ENCODE measurements at places on chromosomes 4 and X.

DNA sequence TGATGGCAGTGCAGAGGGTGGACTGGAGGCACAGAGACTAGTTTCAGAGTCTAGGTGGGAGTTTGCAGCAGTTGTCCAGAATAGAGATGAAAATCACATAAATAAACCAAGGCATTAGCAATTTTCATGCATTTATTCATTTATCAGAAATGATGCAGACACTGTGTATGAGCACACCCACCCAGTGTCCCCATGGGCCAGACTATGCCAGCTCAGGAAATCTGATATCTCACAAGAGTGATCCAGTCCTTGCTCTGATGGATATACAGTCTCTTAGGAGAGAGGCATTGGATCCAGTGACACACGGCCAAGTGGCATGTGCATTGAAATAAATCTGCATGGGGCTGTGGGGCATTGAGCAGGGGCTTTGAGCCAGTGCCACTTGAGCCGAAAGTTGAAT lies 228.2 kb downstream of the FRMPD4 start:
- DNase-seq: no peak

DNA sequence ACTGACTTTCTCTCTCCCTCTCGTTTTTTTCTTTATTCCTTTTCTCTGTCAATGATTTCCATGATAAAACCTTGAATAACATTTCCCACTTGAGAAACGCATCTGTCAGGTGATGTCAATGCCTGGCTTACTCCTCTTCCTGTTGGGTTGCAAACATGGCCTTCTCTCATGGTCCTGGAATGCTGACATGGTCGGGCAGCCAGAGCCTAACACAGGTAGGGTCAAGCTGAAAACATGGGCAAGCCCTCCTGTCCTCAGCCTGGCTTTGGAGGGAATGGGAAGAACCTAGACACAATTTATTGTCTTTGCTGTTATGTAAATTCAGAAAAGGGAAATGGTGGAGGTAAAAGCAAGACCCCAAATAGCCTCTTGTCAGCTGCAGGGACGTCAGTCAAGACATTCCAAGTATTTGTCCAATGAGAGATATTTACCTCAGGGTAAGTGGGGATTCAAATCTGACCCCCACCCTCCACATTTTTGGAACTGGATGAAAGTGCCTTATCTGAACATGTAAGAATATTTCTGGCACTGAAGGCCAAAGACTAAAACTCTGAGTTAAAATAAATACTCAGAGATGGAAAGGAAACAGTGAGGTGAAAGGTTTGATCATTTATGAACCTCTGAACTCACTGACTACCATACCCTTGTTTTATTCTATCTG lies 473.8 kb downstream of the SPRY1 start:
- no peak for DNase-seq

DNA sequence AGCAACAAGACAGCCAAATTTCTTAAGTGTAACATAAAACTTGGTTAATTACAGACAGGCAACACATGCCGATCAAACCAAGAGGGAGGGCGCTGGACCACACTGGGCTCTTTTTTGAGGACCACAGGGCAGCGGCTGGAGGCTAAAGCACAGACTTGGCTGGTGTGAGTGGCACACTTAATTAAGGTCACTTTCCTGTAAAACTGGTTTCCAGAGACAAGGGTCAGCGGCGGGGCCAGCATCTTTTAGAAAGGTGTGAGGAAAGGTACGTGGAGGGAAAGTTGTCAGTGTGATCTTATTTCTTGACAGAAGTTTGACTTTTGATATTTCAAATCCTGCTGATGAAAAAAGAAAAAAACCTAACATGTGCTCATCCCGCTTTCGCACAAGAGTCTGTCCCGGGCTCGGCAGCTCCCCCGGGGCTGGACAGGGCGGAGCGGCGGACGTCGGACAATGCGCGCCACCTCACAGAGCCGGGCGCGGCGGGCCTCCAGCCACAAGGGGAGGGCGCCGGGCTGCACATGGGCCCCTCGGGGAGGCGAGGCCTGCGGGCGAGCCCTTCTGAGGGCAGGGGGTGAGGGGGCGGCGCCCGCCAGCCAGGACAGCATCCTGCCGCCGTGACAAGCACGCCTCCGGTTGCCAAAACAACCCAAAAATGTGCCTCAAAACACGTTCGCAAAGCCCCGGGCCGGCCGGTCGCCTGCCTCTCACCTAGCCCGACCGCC lies 660 bp upstream of the HSPA4L start:
- DNase-seq: peak; percentile 19

- no peak for DNase-seq
Measured at GRCh38 chrX:66756717-66757116, 117.8 kb upstream of the EDA2R start.

GRCh38 chrX:27350476-27350875 lies 112.7 kb downstream of the PPP4R3C start:
- no peak for DNase-seq

DNA sequence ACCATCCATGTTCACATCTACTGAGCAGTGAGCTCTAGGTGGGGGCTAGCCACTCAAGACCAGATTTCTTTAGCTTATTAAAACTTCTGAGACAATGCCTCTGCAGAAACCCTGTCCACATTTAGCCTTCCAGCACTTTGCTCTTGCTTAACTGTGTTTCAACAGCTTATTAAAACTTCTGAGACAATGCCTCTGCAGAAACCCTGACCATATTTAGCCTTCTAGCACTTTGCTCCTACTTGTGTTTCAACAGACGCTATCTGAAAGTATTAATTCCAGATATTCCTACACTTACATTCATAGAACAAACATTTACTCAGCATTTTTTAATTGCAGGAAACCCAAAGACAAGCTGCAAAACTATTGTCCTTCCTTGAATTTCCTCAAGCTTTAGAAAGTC lies 91.9 kb downstream of the SEL1L3 start:
- DNase-seq: no peak

GRCh38 chr4:135256111-135256510 lies 1054.5 kb upstream of the PABPC4L start:
- no peak for DNase-seq

GRCh38 chr4:188046657-188047056 lies 51.1 kb downstream of the ZFP42 start:
- no peak for DNase-seq

- no peak for DNase-seq
Measured at GRCh38 chr4:119834906-119835612, 206.5 kb upstream of the PDE5A start.

DNA sequence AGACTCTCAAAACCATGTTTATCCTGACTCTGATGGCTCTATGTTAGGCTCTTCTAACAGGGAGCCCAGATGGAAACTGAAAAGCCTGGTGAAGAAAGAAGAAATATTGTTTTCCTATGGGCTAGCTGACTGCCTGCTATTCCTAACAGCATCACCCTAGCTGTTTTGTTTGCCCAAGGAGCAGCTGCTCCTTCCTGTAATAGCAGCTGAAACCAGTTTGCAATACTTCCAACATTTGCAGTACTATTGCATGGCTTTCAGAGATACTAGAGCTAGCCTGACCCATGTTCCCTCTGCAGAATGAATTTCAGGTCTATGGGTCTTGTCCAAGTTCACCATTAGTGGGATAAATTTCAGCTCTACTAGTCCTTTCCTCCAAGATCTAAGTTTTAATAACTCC lies 495.2 kb downstream of the INPP4B start:
- no peak for DNase-seq

GRCh38 chr4:87370068-87370467 lies 20.9 kb downstream of the HSD17B11 start:
- DNase-seq: no peak

GRCh38 chr4:175469514-175469913 lies 342.6 kb downstream of the GPM6A start:
- DNase-seq: no peak

DNA sequence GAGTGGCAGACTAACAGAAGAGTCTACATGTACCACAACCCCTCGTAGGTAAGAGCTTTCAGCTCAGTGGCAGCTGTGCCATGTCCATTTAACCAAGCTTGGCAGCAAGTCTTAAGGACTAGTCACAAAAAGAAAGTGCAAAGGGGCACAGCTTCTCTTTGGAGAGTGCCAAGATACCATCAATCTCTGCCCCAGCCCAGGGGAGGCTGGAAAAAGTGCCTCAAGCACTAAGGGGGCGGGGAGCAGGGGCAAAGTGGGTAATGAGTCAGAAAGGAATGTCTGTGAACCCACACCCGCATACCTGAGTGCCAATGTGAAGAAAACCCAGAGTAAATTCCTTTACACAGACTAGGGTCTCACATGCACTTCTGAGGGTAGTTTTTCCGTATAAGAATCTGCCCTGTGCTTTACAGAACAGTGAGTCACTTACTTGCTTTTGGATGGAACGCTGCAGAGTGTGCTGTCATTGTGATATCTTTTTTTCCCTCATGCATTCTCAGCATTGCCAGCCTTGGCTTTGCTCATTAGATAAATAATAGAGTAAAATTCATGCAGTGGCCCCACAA lies 219.8 kb downstream of the ZNF674 start:
- no peak for DNase-seq

GRCh38 chr4:137608085-137608484 lies 75.8 kb upstream of the PCDH18 start:
- DNase-seq: no peak

GRCh38 chr4:188012426-188012945 lies 16.9 kb downstream of the ZFP42 start:
- DNase-seq: no peak

- DNase-seq: no peak
Measured at GRCh38 chrX:43108828-43109227, 330.9 kb upstream of the PPP1R2C start.

DNA sequence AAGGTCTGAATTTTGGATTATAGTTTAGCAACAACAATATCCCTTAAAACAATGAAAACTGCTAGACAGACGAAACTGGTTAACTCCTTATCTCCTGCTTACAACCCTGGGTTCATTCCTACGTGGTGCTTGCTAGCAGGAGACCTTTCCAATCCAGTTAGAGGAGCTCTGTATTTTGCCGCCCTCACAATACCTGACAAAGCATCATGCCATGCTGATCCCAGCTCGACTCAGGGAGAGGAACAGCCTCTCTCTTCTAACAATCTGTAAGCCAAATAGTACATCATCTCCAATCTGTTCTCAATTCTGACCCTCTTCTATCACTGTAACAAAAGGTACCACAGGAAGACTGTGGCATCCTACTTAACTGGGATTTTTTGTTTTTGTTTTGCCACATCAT lies 74.4 kb downstream of the PAPSS1 start:
- no peak for DNase-seq

GRCh38 chr4:135281230-135281629 lies 1079.6 kb upstream of the PABPC4L start:
- DNase-seq: no peak

DNA sequence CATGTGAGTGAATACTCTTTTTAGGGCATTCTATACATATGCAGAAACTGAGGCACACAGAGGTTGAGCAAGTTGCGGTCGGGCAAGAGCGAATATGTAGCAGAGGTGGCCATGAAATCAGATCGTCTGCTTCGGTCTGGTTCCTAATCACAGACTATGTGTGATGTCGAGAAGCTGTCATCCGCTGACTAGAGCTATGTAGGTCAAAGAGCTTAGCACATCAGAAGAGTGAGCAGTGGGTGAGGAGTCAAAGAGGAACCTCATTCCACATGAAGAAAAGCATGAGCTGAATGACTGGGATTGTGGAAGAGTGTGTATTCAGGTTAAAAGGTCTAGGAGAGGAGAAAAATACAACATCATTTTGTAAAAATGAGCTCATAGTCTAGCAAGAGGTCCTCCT lies 19.0 kb downstream of the GAB3 start:
- DNase-seq: no peak

DNA sequence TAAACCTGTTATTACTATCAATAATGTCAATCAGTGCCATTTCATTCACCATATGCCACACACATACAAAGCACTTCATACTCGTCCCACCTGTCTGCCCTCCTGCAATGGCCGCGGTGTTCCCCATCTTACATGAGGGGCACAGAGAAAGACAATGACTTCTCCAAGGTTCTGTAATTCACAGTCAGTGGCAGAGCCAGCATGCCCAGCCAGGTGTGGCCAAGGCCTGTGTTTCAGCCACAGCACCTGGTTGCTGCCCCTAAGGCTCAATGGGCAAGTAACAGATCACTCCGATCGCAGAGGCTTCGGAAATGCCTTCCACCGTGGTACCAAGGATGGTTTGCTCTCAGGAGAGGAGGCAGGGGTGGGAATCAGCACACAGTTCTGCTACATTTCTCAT lies 10.9 kb downstream of the AFAP1 start:
- no peak for DNase-seq

- DNase-seq: no peak
Measured at GRCh38 chrX:109390556-109390955, 91.3 kb downstream of the GUCY2F start.

- DNase-seq: no peak
Measured at GRCh38 chr4:60588556-60588955, 611.6 kb upstream of the ADGRL3 start.

- no peak for DNase-seq
Measured at GRCh38 chr4:63787326-63787725, 621.9 kb downstream of the TECRL start.

- DNase-seq: no peak
Measured at GRCh38 chr4:181860668-181861067, 382.5 kb upstream of the TENM3 start.

GRCh38 chrX:29237972-29238371 lies 650.7 kb downstream of the IL1RAPL1 start:
- DNase-seq: no peak

- DNase-seq: no peak
Measured at GRCh38 chr4:123327846-123328429, 68.7 kb upstream of the SPRY1 start.

GRCh38 chrX:53047228-53047627 lies 1.4 kb upstream of the GPR173 start:
- no peak for DNase-seq

DNA sequence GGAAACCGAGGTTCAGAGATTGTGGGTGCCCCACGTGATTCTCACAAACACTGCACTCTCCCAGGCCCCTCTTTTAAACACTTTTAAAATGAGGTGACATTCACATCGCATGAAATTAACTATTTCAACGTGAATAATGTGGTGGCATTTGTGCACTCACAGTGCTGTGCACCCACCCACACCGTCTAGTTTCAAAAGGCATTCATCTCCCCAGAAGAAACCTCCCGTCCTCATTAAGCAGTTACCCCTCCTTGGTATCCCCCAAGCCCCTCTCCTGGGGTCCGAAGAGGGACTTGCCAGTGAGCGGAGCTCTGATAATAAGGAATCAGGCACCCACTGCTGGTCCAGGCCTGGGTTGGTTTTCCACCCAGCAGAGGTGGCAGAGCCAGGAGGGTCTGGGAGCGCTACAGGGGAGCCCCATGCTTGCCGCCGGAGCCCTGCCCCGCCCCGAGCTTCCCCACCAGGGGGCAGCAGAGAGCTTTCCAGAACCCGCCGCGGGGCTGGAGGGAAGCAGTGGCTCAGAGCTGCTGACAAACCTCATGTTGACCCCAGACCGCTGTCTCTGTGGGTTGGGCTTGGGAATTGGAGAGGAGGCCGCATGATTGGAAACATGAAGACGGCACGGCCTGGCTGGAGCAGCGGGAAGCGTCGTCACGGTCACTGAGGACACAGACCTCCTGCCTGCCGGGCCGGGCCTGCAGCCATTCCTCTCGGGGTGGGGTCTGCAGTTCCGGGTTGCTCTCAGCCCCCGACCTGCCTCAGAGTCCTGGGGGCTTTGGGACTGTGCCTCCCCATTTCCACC lies 27.5 kb upstream of the HTRA3 start:
- DNase-seq: peak; percentile 45

GRCh38 chr4:144599621-144600020 lies 46.3 kb upstream of the HHIP start:
- no peak for DNase-seq
